ENCODE measurements at places on chromosomes 2 and 18. TPM values are rescaled to one million over a fixed set of nuclear protein-coding genes. Genes with fewer than 3 reads are reported as not detected.
A peak's percentile ranks its signal among the peaks of the same experiment; 100 is the strongest.

ZSWIM2 gene
- not detected for total RNA-seq

- H3K36me3 ChIP-seq = no peaks in the 10 kb centered on the region
- DNase-seq = no peak
- no peak overlapping the region for H3K4me3 ChIP-seq
- no peak overlapping the region for H3K27ac ChIP-seq
- H3K27me3 ChIP-seq = no peaks in the 10 kb centered on the region
Measured at GRCh38 chr18:13910501-13910900, 4.8 kb downstream of the MC2R start.

- no peak for DNase-seq
- H3K27ac ChIP-seq = no peak overlapping the region
- H3K4me1 ChIP-seq = peaks cover 3% of the 10 kb centered on the region
Measured at GRCh38 chr2:107525406-107525805, 301.3 kb upstream of the RGPD4 start.

DNA sequence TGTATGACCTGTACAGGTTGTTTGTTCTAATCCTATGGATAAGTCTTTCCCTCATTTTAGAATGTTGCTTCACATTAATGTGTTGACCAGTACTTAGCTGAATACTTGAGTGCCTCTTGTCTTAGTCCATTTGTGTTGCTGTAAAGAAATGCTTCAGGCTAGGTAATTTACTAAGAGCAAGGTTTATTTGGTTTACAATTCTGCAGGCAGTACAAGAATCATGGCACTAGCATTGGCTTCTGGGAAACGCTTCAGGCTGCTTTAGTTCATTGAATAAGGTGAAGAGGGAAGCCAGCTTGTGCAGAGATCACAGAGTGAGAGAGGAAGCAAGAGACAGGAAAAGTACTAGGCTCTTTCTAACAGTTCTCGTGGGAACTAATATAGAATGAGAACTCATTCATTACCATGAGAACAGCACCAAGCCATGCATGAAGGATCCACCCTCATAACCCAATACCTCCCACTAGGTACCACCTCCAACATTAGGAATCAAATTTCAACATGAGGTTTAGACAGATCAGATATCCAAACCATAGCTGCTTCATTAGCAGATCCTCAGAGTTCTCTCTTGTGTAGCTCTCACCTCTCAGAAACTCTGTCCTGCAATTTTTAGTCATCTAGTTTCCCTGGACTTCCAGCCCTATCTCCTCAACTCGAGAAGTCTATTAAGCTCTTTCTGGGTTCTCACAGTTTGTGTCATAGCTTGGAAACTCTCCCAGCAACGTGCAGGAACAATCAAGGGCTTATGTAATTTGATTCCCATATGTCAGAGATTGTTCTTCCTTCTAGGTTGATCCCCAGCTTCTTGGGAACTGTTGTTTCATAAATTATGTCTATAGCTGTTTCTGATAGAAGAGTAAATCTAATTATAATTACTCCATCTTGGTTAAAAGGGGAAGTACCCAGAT lies 2082.3 kb upstream of the CELF4 start:
- H3K4me1 ChIP-seq = peaks cover 5% of the 10 kb centered on the region
- H3K27me3 ChIP-seq = no peaks in the 10 kb centered on the region
- DNase-seq = no peak
- no peaks in the 10 kb centered on the region for H3K36me3 ChIP-seq
- no peak overlapping the region for H3K4me3 ChIP-seq

DNA sequence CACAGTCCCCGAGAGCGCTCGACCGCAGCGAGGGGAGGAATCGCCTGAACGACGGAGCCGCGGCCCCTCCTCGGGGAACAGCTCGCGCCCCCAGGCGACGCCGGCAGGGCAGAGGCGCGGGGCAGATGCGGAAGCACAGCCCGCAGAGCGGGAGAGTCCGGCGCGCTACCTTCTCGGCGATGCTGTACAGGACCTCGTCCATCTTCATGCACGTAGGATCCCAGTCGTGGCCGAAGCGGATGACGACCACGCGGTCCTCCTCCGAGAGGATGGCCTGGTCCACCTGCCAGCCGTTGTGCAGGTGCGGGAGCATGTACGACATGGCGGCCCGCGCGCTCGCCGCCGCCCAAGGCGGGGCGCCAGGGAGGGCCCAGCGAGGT lies 302 bp downstream of the TXNL4A start:
- H3K27me3 ChIP-seq = no peaks in the 10 kb centered on the region
- no peak for DNase-seq
- H3K4me1 ChIP-seq = peaks cover 40% of the 10 kb centered on the region
- peak overlapping the region; percentile 88 for H3K4me3 ChIP-seq
- H3K27ac ChIP-seq = peak overlapping the region; percentile 91

DNA sequence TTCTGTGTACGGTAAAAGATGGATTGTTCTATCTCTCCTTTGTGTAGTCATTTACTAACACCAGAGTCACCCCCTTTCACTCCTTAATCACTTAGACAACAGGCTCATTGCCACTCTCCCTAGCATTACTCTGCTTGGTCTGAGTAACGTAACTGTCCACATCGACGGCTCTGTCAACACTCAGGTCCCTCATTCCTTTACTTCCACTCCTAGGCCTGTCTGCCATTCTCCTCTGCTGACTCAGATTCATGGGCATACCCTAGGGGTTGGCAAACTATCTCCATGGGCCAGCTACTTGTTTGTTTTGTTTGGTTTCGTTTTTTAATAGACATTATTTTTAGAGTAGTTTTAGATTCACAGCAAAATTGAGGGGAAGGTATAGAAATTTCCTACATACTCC lies 243.9 kb downstream of the NR4A2 start:
- H3K36me3 ChIP-seq = no peaks in the 10 kb centered on the region
- no peak for DNase-seq
- no peak overlapping the region for H3K27ac ChIP-seq
- H3K4me1 ChIP-seq = peaks cover 11% of the 10 kb centered on the region
- H3K27me3 ChIP-seq = no peaks in the 10 kb centered on the region
- no peak overlapping the region for H3K4me3 ChIP-seq

NIFK gene
- 40.5 TPM for total RNA-seq

GRCh38 chr18:75638223-75638775 lies 210.8 kb upstream of the SMIM21 start:
- peaks cover 18% of the 10 kb centered on the region for H3K4me1 ChIP-seq
- no peak for DNase-seq
- peaks cover 2% of the 10 kb centered on the region for H3K27me3 ChIP-seq
- peak overlapping the region; percentile 69 for H3K4me3 ChIP-seq

DNA sequence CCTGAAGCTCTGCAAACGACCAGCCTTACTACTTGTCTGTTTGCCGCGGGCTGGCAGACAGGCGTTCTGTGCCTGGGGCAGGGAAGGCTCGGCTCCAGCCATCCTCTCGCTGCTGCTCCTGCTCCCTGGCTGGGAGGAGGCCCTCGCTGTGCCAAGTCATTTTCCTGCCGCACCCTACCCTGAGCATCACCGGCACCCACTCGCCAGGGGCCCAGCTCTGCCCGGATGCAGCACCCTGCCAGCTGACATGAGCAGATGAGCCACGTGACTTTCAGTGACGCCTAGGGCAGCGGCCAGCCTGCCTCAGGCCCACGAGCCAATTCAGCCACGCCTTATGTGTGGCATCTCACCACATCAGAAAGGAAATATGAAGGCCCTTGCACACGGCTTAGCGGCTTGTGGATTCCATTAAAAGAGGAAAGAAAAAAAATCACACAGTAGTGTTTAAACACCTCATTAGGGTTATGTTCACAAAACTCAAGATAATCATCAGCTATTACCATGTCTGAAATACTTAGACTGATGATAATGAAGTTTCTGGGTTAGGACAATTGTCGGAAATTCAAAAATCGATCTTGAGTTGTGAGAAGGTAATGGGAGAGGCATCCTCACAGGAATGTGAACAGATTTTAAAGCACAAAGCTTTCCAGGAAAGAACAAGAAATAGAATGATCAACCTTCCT lies 250.5 kb downstream of the TWIST2 start:
- DNase-seq = no peak
- H3K4me3 ChIP-seq = no peak overlapping the region
- H3K36me3 ChIP-seq = peaks cover 5% of the 10 kb centered on the region

TBR1 gene
- total RNA-seq = not detected

GRCh38 chr18:58247363-58247834 lies 203.4 kb downstream of the NEDD4L start:
- no peak for DNase-seq
- H3K36me3 ChIP-seq = no peaks in the 10 kb centered on the region
- no peaks in the 10 kb centered on the region for H3K27me3 ChIP-seq

DNA sequence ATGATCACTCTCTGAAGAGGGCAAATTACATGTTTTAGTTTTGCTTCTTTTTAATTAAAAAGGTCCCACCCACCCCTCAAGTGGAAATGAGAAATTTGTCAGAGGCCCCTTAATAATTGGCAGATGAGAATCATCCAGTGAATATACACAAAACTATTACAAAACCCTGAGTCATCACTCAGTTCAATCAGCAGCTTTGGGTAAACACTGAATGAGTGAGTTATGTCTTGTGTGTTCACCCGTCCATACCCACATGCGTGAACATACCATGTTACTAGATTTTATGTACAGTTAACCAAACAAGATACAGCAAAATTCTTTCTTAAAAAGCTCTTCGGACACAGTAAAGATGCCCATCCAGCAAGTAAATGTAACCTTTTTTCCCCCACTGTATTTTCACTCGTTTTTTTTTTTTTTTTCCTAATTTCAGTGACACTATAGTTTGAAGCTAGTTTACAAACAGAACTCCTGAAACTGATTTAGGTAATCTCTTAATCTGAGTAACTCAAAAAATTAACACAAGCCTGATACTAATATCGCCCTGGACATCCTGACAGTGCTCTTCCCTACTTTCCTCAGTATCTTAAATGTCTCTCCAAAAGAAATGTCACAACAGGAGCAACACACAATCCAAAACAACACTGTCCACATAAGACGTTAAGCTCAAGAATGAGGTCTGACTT lies 1.4 kb downstream of the PSME4 start:
- peaks cover 2% of the 10 kb centered on the region for H3K36me3 ChIP-seq
- H3K4me3 ChIP-seq = peak overlapping the region; percentile 87
- peak overlapping the region; percentile 93 for H3K27ac ChIP-seq
- peaks cover 47% of the 10 kb centered on the region for H3K4me1 ChIP-seq
- no peak for DNase-seq
